Occipital lobe (tissue), 3 donors: ENCODE measurements at places on chromosomes 5 and 9. TPM values are rescaled to one million over a fixed set of nuclear protein-coding genes. Genes with fewer than 3 reads are reported as not detected.

DNA sequence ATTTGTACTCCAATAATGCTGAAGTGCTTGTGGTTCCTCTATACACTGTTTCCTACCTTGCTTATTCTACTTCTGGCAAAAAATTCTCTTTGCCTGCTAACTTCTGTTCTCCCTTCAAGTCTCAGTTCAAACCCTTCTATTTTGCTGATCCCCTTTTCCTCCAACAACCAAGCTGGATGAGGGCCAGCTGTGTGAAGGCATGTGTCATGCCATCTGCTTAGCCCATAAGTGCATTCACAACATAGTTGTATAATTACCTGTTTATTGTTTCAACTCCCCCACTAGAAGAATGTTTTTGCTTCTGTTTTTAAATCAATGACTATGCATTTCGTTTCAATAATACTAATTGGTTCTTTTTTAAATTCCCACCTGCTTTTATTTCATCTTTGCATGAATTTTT is 1951.4 kb upstream of the WWC1 start:
- DNase-seq = no peak

DNA sequence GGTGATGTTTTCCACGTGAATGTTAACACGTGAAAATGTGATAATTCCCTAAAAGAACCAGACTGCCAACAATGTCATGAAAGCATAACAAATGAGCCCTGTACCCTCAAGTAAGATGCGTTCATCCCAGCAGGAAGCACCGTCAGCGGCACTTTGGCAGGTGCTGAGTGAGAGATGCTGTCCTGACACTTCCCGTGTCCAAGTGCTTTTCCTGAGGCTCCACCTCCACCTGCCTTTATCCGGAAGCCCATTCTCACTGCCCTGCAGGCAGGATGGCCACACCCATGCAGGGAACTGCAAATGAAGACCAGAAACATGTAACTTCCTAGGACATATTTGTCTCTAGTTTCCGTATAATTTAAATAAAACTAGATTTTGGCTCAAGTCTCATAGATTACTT is 238.0 kb upstream of the IRX2 start:
- no peak for DNase-seq

DNA sequence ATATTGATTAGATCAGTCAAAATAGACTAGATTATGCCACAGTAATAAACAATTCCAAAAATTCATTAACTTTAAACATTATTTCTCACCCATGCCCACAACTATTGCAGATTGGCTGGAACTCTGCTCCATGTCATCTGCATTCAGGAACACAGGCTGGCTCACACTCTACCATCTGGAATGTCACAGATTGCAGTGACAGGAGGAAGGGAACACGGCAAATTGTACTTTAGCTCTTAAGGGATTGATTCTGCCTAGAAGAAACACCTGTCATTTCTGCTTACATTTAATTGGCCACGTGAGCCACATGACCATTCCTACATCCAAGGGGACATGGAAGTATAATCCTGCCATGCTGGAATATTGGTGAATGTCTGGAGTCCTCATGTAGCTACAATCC is 54.4 kb downstream of the ATPSCKMT start:
- DNase-seq = no peak

DNA sequence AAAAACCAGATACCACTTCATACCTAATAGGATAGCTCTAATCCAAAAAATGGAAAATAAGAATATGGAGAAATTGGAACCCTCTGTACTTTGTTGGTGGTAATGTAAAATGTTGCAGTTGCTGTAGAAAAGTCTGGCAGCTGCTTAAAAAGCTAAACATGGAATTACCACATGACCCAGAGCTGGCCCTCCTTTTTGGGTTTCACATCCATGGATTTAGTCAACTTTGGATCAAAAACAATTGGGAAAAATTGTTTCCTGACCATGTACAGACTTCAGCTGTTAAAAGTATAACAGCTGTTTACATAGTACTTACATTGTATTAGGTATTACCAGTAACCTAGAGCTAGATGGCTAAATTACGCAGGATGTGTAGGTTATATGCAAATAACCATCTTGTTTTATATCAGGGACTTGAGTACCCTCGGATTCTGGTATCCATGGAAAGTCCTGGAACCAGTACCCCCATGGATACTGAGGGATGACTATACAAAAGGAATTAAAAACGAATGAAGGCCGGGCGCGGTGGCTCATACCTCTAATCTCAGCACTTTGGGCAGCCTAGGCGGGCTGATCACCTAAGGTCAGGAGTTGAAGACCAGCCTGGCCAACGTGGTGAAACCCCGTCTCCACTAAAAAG is 15.8 kb downstream of the DNAJA1 start:
- no peak for DNase-seq

- no peak for DNase-seq
These were observed 15.0 kb downstream of the GALNT10 start for GRCh38 chr5:154205441-154206117.

GRCh38 chr5:13987843-13988464 is 43.5 kb upstream of the DNAH5 start:
- DNase-seq = no peak

DNA sequence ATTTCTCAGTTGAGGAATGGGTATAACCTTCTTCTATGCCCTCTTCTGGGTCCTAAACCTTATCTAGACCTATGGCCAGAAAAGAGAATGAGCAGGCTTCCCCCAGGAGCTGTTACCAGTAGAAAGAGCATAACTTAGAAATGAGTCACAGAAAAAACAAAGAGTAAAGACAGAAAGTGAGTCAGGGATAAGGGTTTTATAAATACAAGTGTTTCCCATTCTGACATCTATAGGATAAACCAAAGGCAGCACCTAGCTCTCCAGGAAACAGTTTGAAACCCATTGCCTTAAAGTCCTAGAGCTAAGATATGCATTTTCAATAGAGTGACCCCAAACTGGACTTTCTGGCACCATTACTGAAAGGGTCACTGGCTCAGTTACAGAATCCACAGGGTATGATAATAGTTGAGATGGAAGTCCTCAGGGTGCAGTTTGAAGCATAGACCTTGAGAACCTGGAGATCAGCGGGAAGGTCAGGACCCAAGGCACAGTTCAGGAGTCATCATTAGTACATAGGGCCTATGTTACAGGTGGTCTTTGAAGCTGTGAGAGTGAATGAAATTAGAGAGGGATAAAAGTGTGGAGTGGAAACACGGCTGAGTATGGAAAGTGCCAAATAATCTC is 42.7 kb upstream of the LIFR start:
- no peak for DNase-seq

- no peak for DNase-seq
These were observed 923.8 kb upstream of the CDH9 start for GRCh38 chr5:27962198-27962597.

GRCh38 chr5:64759960-64760660 is 8.4 kb downstream of the SREK1IP1 start:
- DNase-seq = no peak

DNA sequence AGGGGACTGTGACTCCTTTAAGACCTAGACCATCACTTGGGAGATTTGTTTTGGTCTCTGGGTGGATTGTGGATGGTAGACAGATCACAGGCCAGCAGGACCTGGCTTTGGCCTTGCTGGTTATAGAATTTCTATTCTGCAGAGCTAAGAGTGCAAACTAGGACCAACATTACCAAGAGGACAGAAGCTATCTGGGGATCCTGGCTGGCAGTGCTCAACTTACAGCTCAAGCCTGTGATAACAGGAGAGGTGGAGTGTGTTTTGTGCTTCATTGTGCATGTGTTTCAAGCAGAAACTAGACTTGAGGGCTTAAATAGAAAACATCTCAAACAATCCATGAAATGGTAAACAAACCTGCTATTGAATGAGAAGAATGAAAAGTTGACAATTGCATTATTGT is 106.7 kb downstream of the ZNF462 start:
- DNase-seq = no peak

- DNase-seq = no peak
These were observed 59.3 kb downstream of the ASTN2 start for GRCh38 chr9:117355542-117355941.

DNA sequence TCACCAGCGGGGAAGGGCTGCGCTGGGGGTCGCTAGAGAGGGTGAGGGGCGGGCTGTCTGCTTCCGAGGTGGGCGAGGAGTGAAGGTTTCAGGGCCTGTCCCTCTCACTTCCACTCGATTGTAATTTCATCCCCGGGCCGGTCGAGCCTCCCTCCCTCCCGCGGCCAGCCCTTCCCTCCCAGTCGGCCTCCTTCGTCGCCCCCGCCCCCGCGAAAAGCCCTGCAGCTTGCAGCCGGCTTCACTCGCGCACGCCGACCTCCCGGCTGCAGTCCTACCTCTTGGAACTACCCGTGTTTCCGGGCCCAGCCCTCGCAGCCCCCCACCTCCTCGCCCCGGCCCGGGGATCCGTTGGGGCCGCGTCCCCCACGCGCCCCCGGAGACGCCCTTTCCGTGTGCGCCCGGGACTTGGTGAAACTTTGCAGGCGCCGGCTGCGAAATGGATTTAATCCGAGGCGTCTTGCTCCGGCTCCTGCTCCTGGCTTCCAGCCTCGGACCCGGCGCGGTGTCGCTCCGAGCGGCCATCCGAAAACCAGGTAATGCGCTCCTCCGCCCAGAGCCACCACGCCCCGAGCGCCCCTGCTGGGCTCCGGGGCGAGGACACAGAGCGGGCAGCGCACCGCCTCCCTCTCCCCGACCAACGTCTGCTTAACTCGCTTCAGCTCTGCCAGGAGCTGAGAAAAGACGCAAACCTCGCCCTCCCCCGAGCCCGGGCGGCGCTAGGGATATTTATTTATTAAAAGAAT is at the start of gene EGFLAM:
TSS of gene EGFLAM (plus strand) at position 241 of the 743 bp plus-strand sequence. CDS start at position 437, 196 bp downstream.
- DNase-seq = no peak

DNA sequence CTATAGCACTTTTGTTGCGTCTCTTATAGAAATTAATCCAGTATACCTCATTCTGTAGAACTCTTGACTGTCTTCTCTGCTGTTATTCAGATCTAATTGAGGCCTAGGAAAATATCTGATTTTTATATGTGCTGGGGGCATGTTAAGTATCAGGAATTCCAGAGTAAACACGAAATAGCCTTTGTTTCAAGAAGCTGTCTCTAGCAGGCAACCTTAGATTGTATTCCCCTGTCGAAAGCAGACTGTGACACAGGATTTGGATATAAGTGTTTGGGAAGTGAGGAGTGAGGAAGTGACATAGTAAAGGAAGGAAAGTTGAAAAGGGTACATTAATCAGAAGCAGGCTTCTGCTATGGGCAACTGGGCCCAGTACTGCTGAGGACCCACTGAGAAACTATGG is 72.1 kb upstream of the RASA1 start:
- DNase-seq = no peak

GRCh38 chr9:68905129-68905528 is 108.8 kb downstream of the PRKACG start:
- DNase-seq = no peak

- DNase-seq = no peak
These were observed 99.0 kb upstream of the DAB2 start for GRCh38 chr5:39523821-39524220.

The MAP1B gene
- 593 TPM for total RNA-seq

The PHF24 gene
- total RNA-seq = 25.6 TPM

The ORM2 gene
- total RNA-seq = not detected

The EHMT1 gene
- 68.3 TPM for total RNA-seq

The MTRR gene
- 29.9 TPM for total RNA-seq

The DOK3 gene
- total RNA-seq = 3.0 TPM

The MARCOL gene
- total RNA-seq = not detected

The APC gene
- total RNA-seq = 423 TPM

The YIPF5 gene
- total RNA-seq = 81.7 TPM

The BARX1 gene
- not detected for total RNA-seq

The SHB gene
- 14.2 TPM for total RNA-seq

The FOXD4L6 gene
- 0.31 TPM for total RNA-seq

The HEMGN gene
- total RNA-seq = 3.9 TPM
